ENCODE measurements at places on chromosomes 5 and 9. TPM values are rescaled to one million over a fixed set of nuclear protein-coding genes. Genes with fewer than 3 reads are reported as not detected.

The ASTN2 gene
- 11.3 TPM for total RNA-seq

The GFRA3 gene
- 0.72 TPM for total RNA-seq

The TSLP gene
- 7.2 TPM for total RNA-seq

The ZNF608 gene
- 18.2 TPM for total RNA-seq

The FGF10 gene
- 0.59 TPM for total RNA-seq

The PCDHB11 gene
- 0.74 TPM for total RNA-seq

GRCh38 chr9:83304686-83305085 is 233.5 kb downstream of the FRMD3 start:
- DNase-seq = peak; percentile 91

DNA sequence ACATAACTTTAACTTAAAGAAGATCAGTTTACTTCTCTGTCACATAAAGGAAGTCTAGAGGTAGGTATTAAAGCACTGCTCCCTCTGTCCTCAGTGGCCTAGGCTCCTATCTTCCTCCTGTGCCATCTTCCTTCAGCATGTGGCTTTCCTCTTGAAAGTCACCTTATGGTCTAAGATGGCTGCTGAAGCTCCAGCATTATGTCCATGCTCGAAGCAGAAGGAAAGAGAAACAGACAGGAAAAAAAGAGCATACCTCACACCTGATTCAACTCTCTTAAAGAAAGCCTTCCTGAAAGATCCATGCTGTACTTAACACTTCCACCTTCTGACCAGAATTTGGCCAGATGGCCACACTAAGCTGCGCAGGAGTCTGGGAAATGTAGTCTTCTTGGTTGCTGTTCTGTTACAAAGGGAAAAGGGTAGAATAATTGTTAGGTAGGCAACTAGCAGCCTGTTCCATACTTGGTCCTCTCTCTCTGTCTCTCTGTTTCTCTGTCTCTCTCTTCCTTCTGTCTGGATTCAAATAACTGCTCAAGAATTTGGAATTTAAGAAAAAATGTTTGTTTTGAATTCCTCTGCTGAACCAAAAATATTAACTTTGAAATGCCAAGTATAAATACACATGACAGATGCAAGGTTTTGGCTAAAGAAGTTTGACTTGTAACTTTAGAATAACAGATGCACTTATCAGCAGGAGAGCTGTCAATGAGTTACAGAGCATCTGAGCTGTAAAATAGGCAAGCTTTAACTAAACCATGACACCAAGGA is 16.0 kb downstream of the TMEM174 start:
- DNase-seq = no peak

GRCh38 chr9:124008303-124008693 is 3.3 kb upstream of the LHX2 start:
- DNase-seq = no peak

- peak; percentile 28 for DNase-seq
These were observed 136.9 kb upstream of the FBN2 start for GRCh38 chr5:128674837-128675446.

Data from left ventricle myocardium superior (tissue), 1 donor.